ENCODE measurements at places on chromosomes 11 and 22.

DNA sequence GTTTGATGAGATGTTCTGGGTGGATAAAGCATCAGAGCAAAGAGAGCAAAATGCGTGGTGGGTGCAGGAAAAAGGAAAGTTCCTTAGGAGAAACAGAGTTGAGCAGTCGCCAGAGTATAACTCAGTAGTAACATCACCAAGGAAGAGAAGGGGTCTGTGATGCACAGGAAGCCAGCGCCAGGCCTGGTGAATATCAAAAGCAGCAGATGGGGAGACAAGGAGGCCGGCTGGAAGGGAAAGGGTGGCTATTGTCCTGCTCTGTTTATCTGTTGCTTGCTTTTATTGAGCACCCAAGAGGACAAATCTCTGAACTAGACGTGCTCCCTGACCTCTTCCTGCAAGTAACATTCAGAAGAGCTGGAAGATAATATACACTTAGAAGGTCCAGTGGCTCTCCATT lies 52.7 kb upstream of the GRAMD1B start:
- ATAC-seq = no peak

- ATAC-seq = no peak
Observed at GRCh38 chr11:125272821-125273220, 108.3 kb downstream of the PKNOX2 start.

- no peak for ATAC-seq
Observed at GRCh38 chr11:132095230-132096131, 725.1 kb downstream of the NTM start.

GRCh38 chr11:127135256-127135655 lies 134.7 kb upstream of the KIRREL3 start:
- ATAC-seq = no peak

DNA sequence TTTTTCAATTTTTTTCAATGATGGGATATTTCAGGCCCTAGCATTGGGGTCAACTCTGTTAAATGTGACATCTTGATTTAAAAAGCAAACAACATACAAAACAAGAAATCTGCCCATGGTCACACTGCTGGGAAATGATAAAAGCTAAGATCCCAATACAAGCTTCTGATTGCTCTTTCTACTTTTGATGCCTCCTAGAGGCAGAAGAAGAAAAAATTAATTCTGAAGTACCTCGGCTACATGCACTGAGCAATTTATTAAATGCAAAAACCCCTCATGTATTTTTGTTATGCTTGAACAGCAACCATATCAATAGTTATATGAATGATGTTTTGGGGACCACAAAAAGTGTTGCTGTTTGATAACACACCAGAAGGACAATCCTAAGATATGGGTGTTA lies 342.1 kb upstream of the NARS2 start:
- ATAC-seq = no peak

- ATAC-seq = no peak
Observed at GRCh38 chr11:47410370-47411264, 2.2 kb downstream of the SLC39A13 start.

GRCh38 chr11:14904745-14905103 lies 12.7 kb upstream of the CYP2R1 start:
- peak; percentile 44 for ATAC-seq

GRCh38 chr11:65308281-65308891 lies 6.3 kb upstream of the CDC42EP2 start:
- peak; percentile 22 for ATAC-seq

- no peak for ATAC-seq
Observed at GRCh38 chr11:64477675-64478074, 113.3 kb upstream of the SLC22A12 start.

DNA sequence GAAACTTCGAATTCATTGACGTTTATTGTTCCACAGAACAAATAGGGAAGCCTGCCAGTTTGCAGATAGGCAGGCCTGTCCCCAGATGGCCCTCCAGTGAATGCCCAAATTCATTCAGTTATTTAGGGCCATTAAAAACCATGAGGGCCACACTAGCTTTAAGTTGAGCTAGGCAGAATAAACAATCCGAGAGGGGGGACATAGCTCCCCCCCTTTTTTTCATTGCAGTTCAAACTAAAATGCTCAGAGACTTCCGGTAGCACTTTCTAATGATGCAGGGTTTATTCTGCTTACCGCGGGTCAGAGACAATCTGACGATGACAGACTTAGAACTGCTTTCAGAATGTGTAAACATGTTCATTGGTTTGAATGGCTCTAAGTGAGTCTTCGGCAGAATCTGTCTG lies 72.0 kb downstream of the ZBTB16 start:
- no peak for ATAC-seq

GRCh38 chr11:66327171-66328030 lies 8.8 kb downstream of the RIN1 start:
- ATAC-seq = no peak

DNA sequence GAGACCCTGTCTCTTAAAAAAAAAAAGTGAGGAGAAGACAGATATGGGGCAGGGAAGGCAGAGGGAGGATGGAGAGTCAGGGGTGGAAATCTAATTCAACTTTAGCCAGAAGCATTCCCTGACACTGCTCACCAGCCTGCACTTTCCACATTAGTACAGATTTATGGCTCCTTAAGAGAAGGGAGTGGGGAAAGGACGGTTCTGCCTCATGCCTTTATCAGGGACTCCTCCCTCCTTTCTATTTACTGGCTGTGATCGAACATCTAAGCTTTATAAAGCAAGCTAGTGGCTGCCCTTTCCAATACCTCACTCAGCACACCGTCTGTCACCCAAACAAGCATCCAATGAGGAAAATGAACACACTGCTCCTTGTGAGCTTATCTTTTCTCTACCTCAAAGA lies at the start of gene PATE4:
TSS of gene PATE4 (plus strand) at position 301 of the 400 bp plus-strand sequence. CDS start at position 345, 44 bp downstream.
- no peak for ATAC-seq

DNA sequence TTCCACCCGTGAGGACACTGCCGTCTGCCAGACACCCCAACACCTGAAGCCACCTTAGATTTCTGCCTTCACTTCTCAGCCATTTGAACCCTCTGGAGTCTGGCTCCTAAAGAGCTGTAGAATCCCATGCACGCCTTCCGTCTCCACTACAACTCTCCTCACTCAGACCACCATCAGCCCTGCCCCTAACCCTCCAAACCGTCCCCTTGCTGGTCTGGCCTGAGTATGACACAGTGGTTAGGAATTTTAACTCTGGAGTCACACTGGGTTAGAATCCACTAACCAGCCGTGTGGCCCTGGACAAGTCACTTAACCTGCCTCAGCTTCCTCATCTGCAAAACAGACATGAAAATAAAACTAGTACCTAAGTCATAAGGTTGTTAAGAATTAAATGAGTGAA lies 3.0 kb downstream of the CNIH2 start:
- ATAC-seq = no peak

DNA sequence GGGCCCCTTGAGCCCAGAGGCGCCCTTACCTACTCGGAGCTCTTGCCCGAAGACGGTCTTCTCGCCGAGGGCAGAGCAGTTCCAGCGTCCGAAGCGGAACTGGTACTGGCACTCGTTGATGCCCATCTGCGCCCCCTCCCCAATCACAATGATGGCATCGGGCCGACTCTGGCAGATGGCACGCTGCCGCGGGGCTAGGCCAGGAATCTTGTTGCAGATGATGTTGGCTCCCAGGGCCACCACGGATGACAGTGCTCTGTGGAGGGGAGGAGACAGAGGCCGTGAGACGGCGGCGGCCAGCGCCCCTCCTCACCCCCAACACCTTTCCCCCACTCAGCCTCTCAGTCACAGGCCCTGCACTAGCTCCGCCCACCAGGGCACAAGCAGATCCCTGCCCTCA lies 27.1 kb downstream of the WNT7B start:
- ATAC-seq = no peak

GRCh38 chr11:8384199-8384821 lies 120.6 kb upstream of the LMO1 start:
- peak; percentile 55 for ATAC-seq

GRCh38 chr22:22037740-22038139 lies 55.2 kb upstream of the TOP3B start:
- ATAC-seq = no peak

- ATAC-seq = no peak
Observed at GRCh38 chr11:72924568-72925190, 110.5 kb downstream of the ATG16L2 start.

DNA sequence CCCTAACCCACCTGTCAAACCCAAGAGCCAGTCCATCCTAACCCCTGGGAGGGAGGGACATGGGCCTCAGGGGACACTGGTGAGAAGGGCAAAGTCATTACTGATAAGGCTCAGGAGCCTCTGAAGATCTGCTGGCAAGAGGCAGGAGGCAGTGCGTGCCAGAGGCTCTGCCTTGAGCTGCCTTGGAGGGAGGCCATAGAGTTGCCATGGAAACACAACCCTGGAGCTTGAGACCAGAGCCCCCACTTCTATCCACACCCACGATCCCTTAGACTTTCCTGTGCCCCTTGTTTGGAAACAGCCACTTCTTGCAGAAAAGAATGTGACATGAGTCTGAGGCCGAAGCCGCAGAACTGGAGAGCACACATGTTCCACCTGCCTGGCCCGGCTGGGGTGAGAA lies 89.7 kb upstream of the CSNK2A3 start:
- ATAC-seq = no peak

GRCh38 chr22:45564349-45565030 lies 61.8 kb downstream of the FBLN1 start:
- ATAC-seq = no peak
